ENCODE measurements at places on chromosomes 12 and 14. TPM values are rescaled to one million over a fixed set of nuclear protein-coding genes. Genes with fewer than 3 reads are reported as not detected.
A peak's percentile ranks its signal among the peaks of the same experiment; 100 is the strongest.

GRCh38 chr14:81324011-81324410 is 76.1 kb downstream of the STON2 start:
- DNase-seq, result no peak

- no peak for DNase-seq
Measured at GRCh38 chr12:75120311-75120711, 89.3 kb downstream of the KCNC2 start.

- DNase-seq, result no peak
Measured at GRCh38 chr12:12958886-12959285, 6.9 kb upstream of the GPRC5D start.

- no peak for DNase-seq
Measured at GRCh38 chr14:70794294-70794693, 15.0 kb downstream of the MAP3K9 start.

- peak; percentile 26 for DNase-seq
Measured at GRCh38 chr12:24901576-24902461, 47.1 kb downstream of the BCAT1 start.

DNA sequence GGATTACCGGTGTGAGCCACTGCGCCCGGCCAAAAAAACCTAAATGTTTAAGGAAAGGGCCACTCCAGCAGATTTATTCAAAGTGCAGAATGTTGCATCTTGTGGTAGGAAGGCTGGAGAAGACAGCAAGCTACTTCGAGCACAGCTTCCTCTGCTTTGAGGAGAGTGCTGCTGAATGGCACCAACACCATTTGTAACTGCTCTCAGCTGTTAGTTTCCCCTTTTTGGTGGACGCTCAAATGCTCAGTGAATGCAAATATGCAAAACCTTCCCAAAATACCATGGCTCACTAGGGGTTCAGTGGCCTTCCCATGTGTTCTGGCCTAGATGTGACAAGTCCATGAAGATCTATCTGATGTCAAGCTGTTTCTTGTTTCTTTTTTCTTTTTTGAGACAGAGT is 2.9 kb upstream of the TDRD9 start:
- DNase-seq, result no peak

GRCh38 chr14:67502867-67503266 is 14.3 kb upstream of the TMEM229B start:
- no peak for DNase-seq

GRCh38 chr12:62466018-62466593 is 520 bp upstream of the MON2 start:
- peak; percentile 32 for DNase-seq

DNA sequence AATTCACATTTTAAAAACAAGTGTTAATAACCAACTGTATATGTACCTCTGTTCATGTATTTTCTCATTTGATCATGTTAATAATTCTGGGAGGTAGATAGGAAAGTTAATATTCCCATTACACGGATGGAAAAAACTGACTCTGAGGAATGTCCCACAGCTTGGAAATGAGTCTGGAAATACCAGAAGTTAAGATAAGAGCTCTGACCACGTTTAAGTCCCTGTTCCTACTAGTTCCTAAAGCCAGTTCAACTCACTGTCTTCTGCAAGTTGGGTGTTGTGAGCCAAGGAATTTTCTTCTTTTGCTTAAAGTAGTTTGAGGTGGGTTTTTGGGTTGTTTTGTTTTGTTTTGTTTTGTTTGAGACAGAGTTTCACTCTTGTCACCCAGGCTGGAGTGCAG is 104.5 kb downstream of the TMEM30B start:
- DNase-seq, result no peak

GRCh38 chr14:94116701-94117100 is 6.2 kb downstream of the IFI27 start:
- no peak for DNase-seq

- no peak for DNase-seq
Measured at GRCh38 chr12:118058881-118059280, 2.1 kb downstream of the WSB2 start.

- DNase-seq, result peak; percentile 18
Measured at GRCh38 chr12:89469361-89469760, 55.2 kb downstream of the GALNT4 start.

The IQSEC3 gene
- 3.6 TPM for total RNA-seq

The SYCP3 gene
- 0.22 TPM for total RNA-seq

The NOS1 gene
- not detected for total RNA-seq

The WNT1 gene
- total RNA-seq, result not detected

The GPR65 gene
- 17.5 TPM for total RNA-seq

All from activated naive CD8-positive, alpha-beta T cell treated with anti-CD3 and anti-CD28 coated beads for 36 hours (primary cell).